ENCODE measurements at places on chromosomes 2 and 18.

DNA sequence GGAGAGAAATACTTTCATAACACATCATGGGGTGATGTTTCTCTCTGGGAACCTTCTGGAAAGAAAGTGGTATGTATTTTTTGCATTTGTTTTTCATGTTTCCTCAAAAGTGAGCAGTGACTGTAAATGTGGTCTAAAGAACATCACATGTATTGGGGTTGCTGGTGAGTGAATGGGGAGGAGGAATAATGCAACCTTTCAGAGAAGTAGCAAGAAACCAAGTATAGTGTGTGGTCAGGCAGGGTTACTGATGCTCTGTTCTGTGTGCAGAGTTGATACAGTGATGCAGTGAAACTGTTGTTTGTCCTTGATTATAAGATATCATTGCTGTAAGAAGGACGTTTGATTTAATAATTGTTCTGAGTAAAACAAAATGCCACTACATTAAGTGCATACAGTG is 24.1 kb downstream of the ADNP2 start:
- DNase-seq: no peak

GRCh38 chr2:117738991-117739839 is 75.3 kb upstream of the DDX18 start:
- DNase-seq: no peak

- no peak for DNase-seq
Measured at GRCh38 chr2:172735582-172736423, at the start of gene RAPGEF4. RAPGEF4 (plus strand) TSS chr2:172735845; CDS start chr2:172735984, 139 bp downstream.

- no peak for DNase-seq
Measured at GRCh38 chr2:169178804-169179390, 109.5 kb downstream of the DHRS9 start.

GRCh38 chr2:21220930-21221329 is 97.2 kb downstream of the TDRD15 start:
- DNase-seq: no peak

- no peak for DNase-seq
Measured at GRCh38 chr2:27290549-27290948, 8.3 kb downstream of the TRIM54 start.

GRCh38 chr2:8309131-8309530 is 372.7 kb upstream of the ID2 start:
- DNase-seq: no peak

- no peak for DNase-seq
Measured at GRCh38 chr18:58624011-58624410, 4.9 kb downstream of the ALPK2 start.

GRCh38 chr2:36824273-36824672 is 127.8 kb downstream of the VIT start:
- DNase-seq: no peak
